Keratinocyte (primary cell): ENCODE measurements at places on chromosomes 1 and 21.

DNA sequence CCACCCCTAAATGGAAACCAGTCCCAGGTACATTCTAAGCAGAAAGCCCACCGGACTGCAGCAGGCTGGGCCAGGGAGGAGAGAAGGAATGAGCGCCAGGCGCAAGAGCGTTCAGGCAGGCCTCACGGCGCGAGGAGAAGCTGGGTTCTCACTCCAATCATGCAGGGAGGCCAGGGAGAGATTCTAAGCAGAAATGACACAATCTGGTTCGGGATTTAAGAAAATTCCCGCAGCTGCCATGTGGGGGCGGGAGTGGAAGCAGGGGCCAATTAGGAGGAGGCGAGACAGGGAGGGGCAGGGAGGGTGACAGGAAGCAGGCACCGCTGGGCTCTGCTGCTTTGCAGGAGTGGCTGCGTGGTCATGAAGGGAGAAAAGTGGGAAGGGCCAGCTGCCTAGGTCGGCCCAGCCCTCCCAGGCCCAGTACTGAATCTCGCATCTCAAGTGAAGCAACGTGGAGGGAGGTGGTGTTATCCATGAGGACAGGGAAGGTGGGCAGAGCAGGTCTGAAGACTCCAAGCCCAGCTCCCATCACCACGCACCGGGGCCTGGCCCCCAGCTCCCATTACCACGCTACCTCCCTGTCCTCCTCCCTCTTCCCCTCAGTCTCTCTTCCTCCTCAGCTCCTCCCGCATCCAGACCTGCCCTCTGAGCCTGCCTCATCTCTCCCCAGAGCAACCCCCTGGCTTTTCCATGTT is 11.8 kb downstream of the NPHP4 start:
- no peak for DNase-seq

GRCh38 chr1:160362168-160362957 is 4.5 kb upstream of the NHLH1 start:
- DNase-seq: no peak

DNA sequence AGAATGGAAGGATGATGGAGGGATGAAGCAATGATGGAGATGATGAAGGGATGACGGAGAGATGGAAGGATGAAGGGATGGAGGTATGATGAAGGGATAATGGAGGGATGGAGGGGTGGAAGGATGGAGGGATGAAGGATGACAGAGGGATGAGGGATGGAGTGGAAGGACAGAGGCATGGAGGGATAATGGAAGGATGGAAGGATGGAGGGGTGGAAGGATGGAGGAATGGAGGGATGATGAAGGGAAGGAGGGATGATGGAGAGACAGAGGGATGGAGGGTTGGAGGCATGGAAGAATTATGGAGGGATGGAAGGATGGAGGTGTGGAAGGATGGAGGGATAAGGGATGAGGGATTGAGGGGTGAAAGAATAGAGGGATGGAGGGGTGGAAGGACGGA is 62.8 kb downstream of the KCNAB2 start:
- no peak for DNase-seq

DNA sequence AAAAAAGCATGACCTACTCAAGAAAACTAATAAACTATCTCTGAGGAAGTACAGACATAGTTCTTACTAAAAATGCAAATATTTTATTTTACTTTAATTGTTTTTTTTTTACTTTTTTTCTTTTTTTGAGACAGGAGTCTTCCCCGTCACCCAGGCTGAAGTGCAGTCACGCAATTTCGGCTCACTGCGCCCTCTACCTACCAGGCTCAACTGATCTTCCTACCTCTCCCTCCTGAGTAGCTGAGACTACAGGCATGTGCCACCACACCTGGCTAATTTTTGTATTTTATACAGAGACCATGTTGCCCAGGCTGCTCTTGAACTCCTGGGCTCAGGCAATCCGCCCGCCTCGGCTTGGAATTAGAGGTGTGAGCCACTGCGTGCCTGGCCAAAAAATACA is 1263.1 kb downstream of the KCNT2 start:
- no peak for DNase-seq

GRCh38 chr1:37021502-37021901 is 12.8 kb downstream of the GRIK3 start:
- no peak for DNase-seq

DNA sequence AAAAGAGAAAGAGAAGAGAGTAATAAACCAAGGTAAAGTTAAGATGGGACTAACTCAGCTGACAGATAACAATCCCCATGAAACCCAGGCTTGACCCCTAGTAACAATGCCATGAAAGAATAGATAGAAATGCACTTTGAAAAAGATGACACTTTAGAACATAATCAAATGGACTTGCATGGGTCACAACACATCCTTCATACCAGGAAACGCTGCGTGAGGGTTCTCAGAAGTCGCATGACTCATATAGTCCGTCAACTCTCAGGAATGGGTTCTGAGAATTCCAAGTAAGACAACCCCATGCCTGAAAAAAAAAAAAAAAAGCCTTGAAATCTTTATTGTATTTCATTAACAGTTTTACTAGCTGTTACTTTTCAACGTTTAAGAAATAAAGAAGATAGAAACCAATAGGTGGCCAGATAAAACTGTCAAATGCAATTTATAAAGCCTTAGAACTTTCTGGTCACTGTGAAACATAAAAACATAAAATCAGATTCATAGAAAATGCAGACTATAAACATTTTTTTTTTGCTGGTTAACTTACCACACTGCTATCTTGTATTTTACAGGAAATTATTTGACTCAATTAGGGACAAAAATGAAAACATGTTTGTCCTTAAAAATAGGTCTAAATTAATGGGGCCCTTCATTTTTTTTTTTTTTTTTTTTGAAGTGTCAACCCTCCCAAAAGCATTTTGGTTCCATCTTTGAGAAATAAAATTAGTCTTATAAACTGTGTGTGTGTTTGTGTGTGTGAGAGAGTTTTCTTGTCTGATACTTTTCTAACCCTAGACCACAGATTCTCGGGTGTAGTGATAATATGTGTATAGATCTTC is 202.1 kb downstream of the NCAM2 start:
- no peak for DNase-seq

DNA sequence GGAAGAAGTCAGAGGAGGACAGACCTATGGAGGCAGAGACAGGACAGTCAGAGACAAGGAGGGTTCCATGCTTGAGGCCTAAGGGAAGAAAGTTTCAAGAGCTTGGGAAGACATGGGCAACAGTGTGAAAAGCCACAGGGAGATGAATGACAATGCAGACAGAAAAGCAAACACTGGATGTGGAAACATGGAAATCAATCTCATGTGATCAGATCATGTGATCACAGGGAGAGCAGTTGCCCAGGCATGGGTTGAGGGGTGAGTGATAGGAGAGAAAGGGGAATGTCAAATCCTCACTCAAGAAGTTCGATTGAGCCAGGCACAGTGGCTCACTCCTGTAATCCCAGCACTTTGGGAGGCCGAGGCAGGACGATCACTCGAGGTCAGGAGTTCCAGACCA is 17.2 kb downstream of the PTAFR start:
- DNase-seq: no peak

DNA sequence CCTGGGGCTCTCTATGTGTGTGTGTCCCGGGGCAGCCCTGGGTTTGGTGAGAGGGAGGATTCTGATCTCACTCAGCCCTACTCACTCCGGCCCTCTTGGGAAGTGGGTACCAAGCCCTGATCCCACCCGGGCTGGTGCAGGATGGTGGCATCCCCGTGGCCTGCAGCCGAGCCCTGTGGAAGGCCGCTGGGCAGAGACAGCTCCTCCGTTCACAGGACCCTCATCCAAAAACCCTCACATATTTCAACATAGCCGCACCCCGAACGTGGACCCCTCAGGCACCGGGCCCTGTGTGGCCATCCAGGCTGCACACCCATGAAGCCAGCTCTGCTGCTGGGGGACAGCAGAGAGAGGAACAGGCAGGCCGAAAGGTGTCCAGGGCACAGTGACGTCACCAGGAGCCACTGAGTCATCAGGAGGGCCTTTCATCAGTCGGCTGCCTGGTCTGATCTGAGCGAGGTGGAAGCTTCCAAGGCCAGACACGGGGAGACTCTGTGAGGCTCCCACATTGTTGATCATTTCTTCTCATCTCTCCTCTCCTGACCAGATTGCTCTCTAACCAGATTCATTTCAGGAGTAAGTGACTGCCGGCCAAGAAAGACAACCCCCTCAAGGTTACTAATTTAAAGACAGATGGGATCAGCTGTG is 16.2 kb upstream of the GPR157 start:
- DNase-seq: no peak

- no peak for DNase-seq
These were observed 130.3 kb downstream of the CASZ1 start for GRCh38 chr1:10665930-10666850.

GRCh38 chr1:74780594-74780993 is 47.6 kb downstream of the TYW3 start:
- DNase-seq: no peak

GRCh38 chr1:30599721-30600120 is 123.7 kb downstream of the MATN1 start:
- no peak for DNase-seq

DNA sequence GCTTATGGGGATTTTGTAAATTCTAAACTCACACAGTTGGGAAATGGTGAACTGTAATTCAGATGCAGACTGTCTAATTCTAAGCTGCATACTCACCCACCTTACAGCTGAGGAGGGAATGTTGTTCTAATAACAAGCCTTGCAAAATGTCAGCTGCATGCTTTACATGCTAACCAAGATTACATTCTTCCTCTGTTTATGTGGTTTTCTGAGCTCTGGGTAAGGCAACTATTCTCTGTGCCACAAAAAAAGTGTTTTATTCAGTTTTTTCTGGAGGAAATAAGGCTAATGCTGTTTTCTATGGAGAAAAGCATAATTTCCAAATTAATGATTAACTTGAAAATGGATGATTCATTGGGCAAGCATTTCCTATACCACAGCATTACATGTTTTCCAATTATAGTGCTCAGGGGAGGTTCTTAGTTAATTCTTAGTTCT is 64.9 kb downstream of the RGS13 start:
- no peak for DNase-seq

DNA sequence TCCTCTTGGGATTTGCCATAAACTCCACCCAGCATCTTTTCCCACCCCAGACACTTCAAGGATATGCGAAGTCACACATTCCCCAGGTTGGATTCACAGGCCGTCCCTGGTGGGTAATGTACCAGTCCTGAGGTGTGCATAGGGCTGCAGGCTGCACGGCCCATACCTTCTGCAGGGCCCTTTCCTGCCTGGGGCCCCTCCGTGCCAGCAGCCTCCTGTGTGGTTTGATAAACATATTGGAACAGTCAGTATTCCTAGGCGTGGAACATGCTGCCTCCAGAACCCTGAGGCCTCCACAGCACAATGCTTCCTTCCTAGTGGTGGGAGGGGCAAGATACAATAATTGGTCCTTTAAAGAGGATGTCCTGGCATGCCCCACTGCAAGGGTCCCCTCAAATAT is 26.6 kb downstream of the IL10RB start:
- no peak for DNase-seq

GRCh38 chr1:55445416-55445815 is 230.3 kb upstream of the USP24 start:
- no peak for DNase-seq

- no peak for DNase-seq
These were observed 29.0 kb downstream of the PPFIA4 start for GRCh38 chr1:203055161-203055799.

- DNase-seq: no peak
These were observed 78.8 kb downstream of the GPR161 start for GRCh38 chr1:168057921-168058320.

- no peak for DNase-seq
These were observed at the start of gene BEND5 for GRCh38 chr1:48776393-48777218. TSS of gene BEND5 (minus strand) at chr1:48776891. CDS start at chr1:48776831, 60 bp downstream.

DNA sequence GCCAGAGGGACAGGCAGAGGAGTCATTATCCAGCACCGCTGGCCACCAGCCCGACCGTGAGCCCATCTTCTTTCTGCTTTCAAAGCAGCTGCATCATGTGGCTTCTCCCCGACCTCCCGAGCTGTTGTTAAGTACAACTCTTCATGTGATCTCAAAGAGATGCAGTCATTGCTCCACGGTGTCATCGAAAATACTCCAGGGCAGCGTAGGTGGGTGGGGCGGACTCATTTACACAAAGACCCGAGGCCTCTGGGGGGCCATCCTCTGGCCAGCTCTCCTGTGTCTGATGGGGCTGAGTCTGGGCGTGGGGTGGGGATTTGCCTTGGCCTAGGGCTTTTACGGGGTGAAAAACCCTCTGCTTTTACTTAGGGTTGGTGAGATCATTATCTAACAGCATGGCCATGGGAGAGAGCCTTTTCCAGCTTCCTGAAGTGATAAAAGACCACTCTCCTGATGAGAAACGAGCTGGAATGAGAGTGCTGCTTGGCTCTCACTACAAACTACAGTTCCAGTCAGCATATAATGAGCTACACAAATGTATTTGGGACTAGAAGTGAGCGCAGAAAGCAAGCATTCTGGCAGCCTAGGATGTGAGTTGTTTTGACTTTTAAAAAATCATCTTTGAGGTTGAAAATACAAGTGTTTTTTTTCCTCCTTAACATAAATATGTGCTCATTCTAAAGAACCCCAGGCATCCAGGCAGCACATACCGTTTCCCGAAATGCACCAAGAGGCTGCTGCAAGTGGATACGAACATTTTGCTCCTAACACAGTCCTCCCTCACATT is 165.0 kb downstream of the RHOU start:
- DNase-seq: no peak

DNA sequence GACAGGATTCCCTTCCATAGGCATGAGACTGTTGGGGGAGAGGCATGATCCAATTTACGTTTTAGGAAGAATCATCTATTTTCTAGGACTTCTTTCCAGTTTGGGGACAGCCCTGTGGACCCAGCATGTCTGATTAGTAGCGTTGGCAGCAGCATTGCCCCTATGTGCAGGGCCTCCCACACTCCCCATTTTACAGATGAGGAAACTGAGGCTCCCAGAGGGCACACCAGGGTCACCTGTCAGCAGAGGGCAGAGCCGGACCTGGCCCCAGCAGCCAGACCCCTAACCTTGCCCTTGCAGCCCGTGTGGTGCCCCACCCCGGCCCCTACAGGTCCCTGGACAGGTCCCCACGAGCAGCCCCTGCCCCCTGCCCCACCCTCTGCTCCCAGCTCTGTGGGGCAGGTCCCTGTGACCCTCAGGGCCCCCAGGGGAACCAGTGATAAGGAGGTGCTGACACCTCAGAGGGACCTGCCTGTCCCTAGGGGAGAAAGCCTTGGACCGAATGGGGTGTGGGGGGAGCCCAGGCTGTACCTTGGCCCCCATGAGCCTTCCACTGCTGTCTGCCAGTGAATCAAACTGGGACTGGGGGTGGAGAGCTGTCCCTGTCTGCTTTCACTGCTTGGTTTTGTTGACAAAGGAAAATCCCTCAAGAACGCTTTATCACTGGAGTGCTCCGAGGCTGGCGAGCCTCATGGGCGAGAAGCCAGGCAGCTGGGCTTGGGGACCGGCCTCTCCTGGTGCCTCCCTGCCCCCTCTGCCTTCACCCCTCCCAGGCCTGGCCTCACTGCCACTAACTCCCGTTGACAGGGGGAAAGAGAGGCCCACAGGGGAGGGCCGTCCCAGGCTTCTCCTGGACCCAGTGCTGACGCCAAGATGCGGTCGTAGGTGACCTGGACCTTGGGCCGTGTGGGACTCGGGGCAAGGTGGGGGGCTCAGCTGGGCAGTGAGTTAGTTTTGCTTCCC is 39.4 kb upstream of the CCDC27 start:
- no peak for DNase-seq

- peak; percentile 92 for DNase-seq
These were observed 498 bp upstream of the DENND2C start for GRCh38 chr1:114670083-114671010.

- no peak for DNase-seq
These were observed 33.4 kb upstream of the SLC2A1 start for GRCh38 chr1:42992054-42992571.

- no peak for DNase-seq
These were observed 142.1 kb upstream of the IPO9 start for GRCh38 chr1:201686714-201687455.
